CD8-positive, alpha-beta memory T cell (primary cell): ENCODE measurements at places on chromosomes 5 and 9.

- DNase-seq, result no peak
Observed at GRCh38 chr9:33517373-33517772, 6.7 kb upstream of the ANKRD18B start.

GRCh38 chr5:88930335-88930734 lies 47.4 kb upstream of the MEF2C start:
- DNase-seq, result no peak

GRCh38 chr5:135395451-135395850 lies 3.6 kb downstream of the MACROH2A1 start:
- DNase-seq, result no peak

- DNase-seq, result no peak
Observed at GRCh38 chr5:32880796-32881195, 169.7 kb downstream of the NPR3 start.
